Fibroblast of pulmonary artery (primary cell): ENCODE measurements at places on chromosomes 7 and 10.

- no peak for DNase-seq
Measured at GRCh38 chr10:36443233-36443632, 682.2 kb upstream of the ANKRD30A start.

- no peak for DNase-seq
Measured at GRCh38 chr7:22268884-22269421, 88.0 kb downstream of the RAPGEF5 start.

- peak; percentile 22 for DNase-seq
Measured at GRCh38 chr7:159070431-159071148, 74.1 kb downstream of the VIPR2 start.

DNA sequence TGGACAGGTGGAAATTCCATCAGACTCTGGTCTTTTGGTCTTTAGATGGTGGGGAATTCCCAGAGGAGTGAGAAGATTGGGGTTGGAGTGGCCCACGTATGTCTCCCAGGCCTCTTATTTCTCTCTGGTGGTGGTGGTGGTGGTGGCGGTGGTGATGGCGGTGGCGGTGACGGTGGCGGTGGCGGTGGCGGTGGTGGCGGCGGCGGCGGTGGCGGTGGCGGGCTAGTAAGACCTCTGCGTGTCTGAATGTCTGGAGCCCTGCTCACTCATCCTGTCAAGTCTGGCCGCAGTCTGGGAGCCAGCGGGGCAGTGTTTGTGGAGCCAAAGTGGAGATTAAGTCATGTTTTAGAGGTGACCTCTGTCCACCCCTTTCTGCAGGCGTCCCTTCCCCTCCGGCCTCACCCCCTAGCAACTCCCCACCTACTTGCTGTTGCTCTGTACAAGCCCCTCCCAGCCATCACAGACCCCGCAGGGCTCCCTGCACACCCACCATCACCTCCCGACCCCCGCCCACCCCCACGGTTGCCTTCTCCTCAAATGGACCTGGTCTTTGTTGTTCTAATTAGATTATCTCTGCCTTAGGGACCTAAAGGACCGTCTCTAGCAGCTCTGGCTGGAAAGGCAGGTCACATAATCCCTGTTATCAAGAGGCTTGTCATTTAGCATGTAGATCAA, 165.0 kb upstream of the TBX20 start:
- no peak for DNase-seq

- no peak for DNase-seq
Measured at GRCh38 chr7:14762561-14762960, 140.0 kb downstream of the DGKB start.

DNA sequence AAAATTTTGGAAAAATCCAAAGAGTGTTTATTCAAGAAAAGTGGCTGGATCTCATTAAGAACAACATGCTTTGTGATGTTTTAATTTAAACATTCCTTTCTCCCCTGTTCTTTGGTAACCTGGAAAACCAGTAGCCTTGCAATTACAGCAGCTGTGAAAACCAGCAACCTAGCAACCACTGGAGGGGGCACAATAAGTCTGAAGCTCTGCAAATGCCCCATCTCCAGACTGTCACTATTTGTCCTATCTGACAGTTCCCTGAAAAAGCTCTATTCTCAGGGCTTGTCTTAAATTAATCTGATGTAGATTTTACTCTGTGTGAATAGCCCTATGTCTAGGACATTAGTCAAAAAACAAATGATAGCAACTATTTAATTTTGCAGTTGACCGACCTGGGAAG, 137.6 kb upstream of the THSD7A start:
- no peak for DNase-seq

DNA sequence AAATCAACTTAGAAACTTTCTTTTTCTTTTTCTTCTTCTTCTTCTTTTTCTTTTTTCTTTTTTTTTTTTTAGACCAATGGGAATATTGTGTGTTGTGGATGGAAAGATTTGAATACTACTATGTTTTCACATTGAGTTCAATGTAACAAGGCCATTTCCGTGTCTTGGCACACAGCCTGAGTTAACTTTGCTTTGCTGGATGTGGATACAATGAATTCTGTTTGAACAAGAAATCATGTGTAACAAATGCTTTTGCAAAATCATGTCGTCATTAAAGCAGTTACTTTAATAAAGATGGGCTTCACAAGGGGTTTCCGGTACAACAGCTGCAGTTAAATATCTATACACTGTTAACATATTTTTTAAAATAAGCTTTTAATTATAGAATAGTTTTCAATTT, 13.5 kb upstream of the ENTPD1 start:
- peak; percentile 86 for DNase-seq
